ENCODE measurements at places on chromosomes 5 and 9. TPM values are rescaled to one million over a fixed set of nuclear protein-coding genes. Genes with fewer than 3 reads are reported as not detected.

- H3K27me3 ChIP-seq: no peaks in the 10 kb centered on the region
- no peak overlapping the region for H3K27ac ChIP-seq
- H3K36me3 ChIP-seq: peaks cover 44% of the 10 kb centered on the region
Observed at GRCh38 chr9:137715321-137715720, 96.5 kb downstream of the EHMT1 start.

- no peaks in the 10 kb centered on the region for H3K36me3 ChIP-seq
- peaks cover 5% of the 10 kb centered on the region for H3K4me1 ChIP-seq
- peaks cover 26% of the 10 kb centered on the region for H3K27me3 ChIP-seq
- no peak overlapping the region for H3K4me3 ChIP-seq
- peak; percentile 83 for DNase-seq
Observed at GRCh38 chr5:6574111-6574510, 58.7 kb downstream of the NSUN2 start.

- no peaks in the 10 kb centered on the region for H3K4me1 ChIP-seq
- no peak for DNase-seq
Observed at GRCh38 chr5:33129309-33129708, 311.5 kb upstream of the TARS1 start.

The PLAC8L1 gene
- not detected for total RNA-seq

The STOML2 gene
- 122 TPM for total RNA-seq

The OGN gene
- total RNA-seq: 42.1 TPM
